Left hindlimb (tissue), 1 donor: ENCODE measurements at places on chromosomes 1 and 21.

DNA sequence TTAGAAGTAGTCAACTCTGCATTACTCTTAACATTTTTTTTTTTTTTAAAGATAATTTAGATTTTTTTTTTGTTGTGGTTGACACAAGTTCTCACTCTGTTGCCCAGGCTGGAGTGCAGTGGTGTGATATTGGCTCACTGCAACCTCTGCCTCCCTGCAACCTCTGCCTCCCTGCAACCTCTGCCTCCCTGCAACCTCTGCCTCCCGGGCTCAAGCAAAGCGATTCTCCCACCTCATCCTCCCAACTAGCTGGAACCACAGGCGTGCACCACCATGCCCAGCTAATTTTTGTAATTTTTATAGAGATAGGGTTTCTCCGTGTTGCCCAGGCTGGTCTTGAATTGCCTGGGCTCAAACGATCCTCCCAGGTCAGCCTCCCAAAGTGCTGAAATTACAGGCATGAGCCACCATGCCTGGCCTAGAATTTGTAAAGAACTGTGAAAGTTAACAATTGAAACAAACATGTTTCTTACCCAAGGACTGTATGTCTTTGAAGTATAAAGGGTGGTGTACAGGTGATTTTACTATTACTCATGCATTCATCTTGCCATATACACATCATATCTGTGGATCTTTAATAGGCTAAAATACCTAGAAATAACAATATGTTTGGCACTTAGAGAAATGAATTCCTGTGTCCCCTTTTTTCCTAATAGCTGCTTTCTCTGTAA lies 114.7 kb downstream of the ATP5PO start:
- DNase-seq: no peak

- DNase-seq: no peak
These were observed 570 bp downstream of the KCND3 start for GRCh38 chr1:111988743-111989453.

- DNase-seq: no peak
These were observed 22.1 kb upstream of the IFNAR2 start for GRCh38 chr21:33207449-33208149.

GRCh38 chr21:44618504-44618903 lies 6.6 kb downstream of the KRTAP10-8 start:
- no peak for DNase-seq

DNA sequence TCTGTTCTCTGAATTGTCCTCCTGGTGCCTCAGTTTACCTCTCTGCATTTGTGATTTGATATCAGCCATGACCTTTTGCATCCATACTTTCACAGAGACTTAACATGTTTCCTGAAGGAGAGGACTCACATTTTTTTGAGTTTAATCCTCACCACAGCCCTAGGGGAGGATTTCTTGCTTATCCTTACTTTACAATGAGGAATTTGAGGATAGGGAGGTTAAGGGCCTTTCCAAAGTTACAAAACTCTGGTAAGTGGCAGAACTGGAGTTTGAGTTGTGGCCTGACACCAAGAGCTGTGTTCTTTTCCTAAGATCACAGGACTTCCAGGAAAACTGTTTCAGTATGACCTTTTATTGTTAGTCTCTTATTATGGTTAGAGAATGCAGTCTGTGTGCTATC lies 34.2 kb downstream of the TNFRSF8 start:
- no peak for DNase-seq
